GM13977 (cell line): ENCODE measurements at places on chromosomes 1 and 21.

GRCh38 chr1:118317842-118318614 lies 133.0 kb upstream of the SPAG17 start:
- DNase-seq, result no peak

GRCh38 chr1:159468321-159468720 lies 28.8 kb downstream of the OR10J1 start:
- DNase-seq, result no peak

GRCh38 chr21:34722684-34723300 lies 54.0 kb downstream of the CLIC6 start:
- DNase-seq, result peak; percentile 39

- DNase-seq, result no peak
Measured at GRCh38 chr1:6329851-6330250, 63.7 kb downstream of the ACOT7 start.

DNA sequence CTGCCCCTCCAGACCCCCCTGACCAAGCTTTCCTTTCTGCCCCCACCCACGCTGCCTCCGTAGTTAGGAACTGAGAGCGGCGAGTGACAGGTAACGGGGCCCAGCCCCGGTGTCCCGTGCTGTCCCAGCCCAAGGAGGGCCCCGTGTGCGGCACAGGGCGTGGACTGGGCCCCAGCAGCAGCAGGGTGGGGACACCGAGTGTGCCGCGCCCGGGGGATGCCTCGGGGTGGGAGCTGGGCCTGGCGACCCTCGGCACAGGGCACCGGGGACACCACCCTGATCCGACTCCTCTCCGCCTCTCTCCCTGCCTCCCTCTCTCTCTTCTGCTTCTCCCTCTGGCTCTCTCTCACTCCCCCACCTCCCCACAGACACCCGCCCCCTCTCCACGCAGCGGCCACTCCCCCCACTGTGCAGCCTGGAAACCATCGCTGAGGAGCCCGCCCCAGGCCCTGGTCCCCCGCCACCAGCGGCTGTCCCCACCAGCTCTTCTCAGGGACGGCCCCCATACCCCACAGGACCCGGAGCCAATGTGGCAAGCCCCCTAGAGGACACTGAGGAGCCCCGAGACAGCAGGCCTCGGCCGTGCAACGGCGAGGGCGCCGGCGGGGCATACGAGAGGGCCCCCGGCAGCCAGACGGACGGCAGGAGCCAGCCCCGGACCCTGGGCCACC lies 22.7 kb downstream of the PANK4 start:
- DNase-seq, result no peak

DNA sequence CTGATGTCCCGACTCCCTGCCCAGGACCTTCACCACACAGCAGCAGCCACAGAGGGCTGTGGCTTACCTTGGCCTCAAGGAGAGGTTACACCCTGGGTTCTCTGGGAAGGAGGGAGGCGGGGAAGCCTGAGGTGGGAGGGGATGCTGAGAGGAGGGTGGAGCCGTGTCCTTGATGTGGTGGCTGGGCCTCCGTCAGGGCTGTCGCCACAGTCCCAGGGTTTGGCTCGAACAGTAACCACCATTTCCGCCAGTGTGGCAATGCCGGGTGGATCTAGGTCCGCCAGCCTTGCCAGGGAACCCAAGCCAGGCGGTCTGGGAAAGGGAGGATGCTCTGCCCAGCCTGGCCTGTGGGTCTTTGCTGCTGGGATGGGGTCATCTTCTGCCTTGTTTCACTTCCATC lies 18.4 kb upstream of the CDCA8 start:
- no peak for DNase-seq

DNA sequence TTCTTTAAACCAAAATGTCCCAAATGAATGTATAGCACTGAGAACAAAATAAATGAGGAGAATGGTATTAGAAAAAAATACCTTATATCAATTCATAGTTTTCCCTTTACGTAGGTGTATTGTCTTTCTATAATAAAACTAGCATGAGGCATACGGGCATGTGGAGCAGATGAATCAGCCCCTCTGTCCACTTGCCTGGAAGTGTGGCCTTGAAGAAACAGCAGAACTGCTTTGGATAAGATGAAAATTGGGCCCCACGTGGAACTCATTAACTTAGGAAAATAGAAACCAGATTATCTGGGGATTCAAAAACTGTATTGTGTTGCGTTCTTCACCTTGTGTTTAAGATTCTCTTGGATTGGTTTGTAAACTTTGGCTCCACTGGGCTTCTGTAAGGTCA lies 356.8 kb upstream of the B3GALT2 start:
- DNase-seq, result no peak

DNA sequence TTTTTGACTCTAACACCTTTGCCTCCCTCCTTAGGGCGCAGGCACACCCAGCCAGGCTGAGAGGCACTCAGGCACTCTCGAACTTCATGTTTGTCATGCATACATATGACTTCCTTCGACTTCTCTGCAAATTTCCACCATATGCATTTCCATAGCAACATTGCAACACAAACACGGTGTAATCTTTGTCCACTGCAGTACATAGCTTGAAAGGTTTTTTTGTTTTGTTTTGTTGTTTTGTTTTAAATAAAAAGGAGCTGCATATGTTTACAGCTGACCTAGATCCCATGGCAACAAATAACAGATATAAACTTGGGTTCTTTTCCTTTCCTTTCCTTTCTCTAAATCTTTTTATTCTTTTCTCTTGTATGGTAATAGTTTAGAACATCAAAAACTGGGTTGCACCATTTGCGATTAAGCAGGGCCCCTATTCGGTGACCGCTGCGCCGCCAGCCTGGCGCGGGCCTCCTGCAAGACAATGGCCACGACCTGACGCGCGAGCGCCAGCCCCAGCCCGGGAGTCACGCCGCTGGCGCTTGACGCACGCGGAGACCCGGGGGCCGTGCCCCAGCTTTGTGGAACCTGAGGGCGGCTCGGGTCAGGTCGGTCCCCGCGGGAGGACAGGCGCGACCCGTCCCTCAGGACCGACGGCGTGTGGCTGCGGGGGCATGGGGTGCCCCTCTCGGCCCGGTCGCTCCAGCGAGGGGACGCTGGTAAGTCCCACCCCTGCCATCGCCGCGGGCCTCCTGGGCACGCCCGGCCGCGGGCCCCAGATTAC lies 35.2 kb downstream of the CCN1 start:
- DNase-seq, result no peak

- DNase-seq, result no peak
Measured at GRCh38 chr21:46112725-46113215, 14.9 kb downstream of the COL6A2 start.

GRCh38 chr1:196659471-196659870 lies 7.6 kb downstream of the CFH start:
- no peak for DNase-seq

DNA sequence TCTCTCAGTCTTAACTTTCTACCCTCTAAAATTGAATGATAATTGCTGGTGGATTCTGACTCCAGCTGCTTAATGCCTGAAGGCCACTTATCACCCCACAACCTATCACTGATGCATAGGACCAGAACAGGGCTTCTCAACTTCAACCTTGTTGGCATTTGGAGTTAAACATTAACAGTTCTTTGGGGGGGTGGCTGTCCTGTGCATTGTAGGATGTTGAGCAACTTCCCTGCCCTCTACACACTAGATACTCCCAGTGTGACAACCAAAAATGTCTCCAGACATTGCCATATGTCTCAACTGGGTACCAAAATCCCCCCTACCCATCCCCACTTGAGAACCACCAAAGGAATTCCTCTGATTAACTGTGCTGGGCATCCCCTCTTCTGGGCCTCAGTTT lies 275.4 kb upstream of the TMEM51 start:
- no peak for DNase-seq

DNA sequence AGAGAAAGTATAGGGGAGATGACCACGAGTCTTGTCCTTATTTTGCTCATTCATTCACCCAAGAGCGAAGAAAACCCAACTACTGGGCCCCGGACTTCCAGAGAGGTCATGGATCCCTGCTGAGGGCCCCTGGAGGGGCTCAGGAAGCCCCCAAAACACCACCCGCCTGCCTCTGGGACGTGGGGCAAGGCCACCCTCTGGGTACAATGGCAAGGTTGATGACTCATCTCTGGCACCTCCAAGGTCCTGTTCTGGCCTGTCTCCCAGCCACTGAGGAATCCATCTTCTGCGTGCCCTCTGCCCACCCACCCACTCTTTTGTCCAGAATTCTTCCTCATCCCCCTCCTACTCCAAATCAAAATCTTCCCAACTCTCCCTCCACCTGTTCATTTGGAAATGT lies 21.3 kb upstream of the PRDM15 start:
- no peak for DNase-seq

DNA sequence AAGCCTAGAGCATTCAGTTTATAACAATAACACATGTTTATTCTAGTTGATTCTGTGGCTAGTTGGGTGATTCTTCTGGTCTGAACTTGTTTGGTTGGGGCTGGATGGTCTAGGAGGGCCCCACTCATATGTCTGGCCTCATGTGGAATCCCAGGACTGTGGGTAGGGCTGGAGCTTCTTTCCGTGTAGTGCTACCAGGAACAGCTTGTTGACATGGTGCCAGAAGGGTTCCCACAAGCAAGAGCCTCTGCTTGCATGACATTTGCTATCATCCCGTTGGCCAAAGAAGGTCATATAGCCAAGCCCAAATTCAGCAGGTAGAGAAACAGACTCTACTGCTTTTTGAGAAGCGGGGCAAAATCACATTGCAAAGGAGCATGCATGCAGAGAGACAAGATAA lies 67.6 kb upstream of the PPP2R5A start:
- DNase-seq, result no peak

GRCh38 chr1:206049919-206050600 lies 2.9 kb upstream of the RHEX start:
- no peak for DNase-seq

DNA sequence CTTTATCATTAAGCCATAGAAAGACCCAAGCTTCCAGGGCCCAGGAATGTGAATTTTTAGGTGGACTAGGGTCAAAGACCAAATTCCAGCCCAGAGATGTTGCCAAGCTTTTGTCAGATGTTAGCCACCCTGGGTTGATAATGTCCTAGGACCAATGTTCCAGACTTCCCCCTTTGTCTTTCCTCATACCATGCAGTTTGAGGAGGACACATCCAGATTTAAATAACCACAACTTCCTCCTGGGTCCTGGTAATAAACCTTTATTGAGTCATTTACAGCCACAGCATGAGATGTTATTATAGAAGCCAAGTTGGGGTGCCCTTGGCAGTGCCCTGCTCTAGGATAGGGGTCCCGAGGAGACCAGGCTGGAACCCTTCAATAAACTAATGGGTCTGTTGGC lies 5.9 kb downstream of the TNR start:
- no peak for DNase-seq

DNA sequence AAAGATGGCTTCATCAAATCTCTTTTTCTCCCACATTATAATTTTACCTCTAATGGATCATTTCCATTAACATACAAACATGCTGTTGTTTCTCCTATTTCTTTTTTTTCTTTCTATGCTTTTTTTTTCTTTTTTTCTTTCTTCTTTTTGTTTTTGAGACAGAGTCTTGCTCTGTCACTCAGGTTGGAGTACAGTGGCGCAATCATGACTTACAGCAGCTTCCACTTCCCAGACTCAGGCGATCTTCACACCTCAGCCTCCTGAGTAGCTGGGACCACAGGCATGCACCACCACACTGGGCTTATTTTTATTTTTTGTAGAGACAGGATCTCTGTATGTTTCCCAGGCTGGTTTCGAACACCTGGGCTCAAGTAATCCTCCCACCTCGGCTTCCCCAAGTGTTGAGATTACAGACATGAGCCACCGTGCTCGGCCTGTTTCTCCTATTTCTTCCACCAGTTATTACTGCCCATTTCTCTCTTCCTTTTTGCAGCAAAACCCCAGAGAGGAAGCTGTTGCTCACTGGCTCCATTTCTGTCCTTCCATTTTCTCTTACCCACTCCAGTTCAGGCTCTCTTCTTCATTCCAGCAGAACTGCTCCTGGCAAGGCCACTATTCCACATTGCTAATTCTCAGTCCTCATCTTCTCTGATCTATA lies 32.1 kb upstream of the OPRD1 start:
- no peak for DNase-seq

- no peak for DNase-seq
Measured at GRCh38 chr1:161260376-161261260, 2.1 kb downstream of the PCP4L1 start.

DNA sequence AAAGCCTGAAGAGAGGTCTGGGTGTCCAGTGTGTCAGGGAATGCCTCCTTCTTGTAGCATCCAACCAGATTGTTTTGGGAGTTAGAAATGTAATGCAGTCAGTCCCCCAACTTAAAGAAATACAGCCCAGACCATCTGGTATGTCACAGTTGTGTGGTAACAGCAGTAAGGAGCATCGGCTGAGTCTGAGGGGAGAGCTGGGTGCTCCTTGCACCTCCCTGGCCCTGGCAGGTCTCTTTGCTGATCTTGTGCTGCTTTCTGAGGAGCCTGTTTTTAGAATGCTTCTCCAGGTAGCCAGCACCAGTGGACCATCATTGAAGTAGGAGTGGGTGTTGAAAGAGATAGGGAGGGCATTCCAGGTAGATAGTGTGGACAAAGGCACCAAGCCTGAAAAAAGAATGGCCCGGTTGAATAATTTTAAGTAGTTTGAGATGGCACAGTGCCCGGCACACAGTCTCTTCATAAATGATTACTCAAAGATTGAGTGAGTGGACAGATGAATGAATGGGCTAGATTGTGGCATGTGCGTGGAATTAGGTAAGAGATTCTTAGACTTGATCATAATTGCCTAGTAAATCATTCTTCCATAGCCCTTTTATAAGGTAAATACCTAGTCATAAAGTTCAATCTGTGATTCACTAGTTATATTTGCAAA lies 46.5 kb downstream of the LAMC1 start:
- no peak for DNase-seq

- DNase-seq, result no peak
Measured at GRCh38 chr1:53371851-53372250, 44.0 kb upstream of the LRP8 start.

DNA sequence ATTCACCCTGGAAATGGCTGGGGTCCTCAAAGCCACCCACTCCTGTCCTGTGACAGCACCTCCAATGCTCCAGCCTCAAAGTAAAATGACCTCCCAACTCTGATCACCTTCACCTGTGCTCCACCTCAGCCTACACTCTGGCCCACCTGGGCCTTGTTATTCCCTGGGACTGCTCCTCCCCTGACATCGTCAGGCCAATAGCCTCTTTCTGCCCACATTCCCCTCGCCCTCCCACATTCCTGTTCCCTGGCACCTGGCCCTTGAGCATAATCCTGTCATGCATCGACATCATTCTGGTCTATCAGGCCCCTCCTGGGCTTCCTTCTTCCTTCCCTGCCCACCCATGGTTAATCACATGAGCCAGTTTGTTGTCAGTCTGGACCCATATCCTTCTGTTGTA lies 13.2 kb upstream of the BCAR3 start:
- DNase-seq, result no peak

GRCh38 chr21:27569831-27570230 lies 602.9 kb upstream of the ADAMTS5 start:
- no peak for DNase-seq

- DNase-seq, result no peak
Measured at GRCh38 chr1:4055294-4055967, 155.4 kb upstream of the C1orf174 start.

DNA sequence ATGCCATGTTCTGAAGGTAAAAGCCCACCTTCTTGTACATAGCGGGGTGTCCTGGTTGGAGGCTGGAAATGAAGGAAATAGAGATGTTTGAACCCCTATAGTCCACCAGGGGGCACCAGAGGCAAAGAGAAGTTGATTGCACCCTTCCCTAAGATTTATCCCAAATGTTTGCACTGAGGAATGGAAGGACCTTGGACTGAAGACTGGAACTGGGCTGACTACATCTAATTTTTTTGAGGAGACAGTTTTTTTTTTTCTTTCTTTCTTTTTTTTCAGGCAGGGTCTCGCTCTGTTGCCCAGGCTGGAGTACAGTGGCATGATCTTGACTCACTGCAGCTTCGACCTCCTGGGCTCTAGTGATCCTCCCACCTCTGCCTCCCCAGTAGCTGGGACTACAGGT lies 55.3 kb upstream of the EIF4G3 start:
- peak; percentile 66 for DNase-seq
